ENCODE measurements at places on chromosomes 6 and 20. TPM values are rescaled to one million over a fixed set of nuclear protein-coding genes. Genes with fewer than 3 reads are reported as not detected.

F13A1 gene
- total RNA-seq = 134 TPM

PTGIS gene
- total RNA-seq = 77.7 TPM

ECT2L gene
- total RNA-seq = 4.1 TPM

MYCT1 gene
- total RNA-seq = 19.0 TPM

ULBP1 gene
- total RNA-seq = 0.25 TPM

PDE10A gene
- 15.3 TPM for total RNA-seq

GRCh38 chr20:63976980-63977738, 2.3 kb downstream of the SAMD10 start:
- no peak for DNase-seq

GRCh38 chr6:31366693-31367470, 9.9 kb upstream of the HLA-B start:
- peak; percentile 81 for DNase-seq

- DNase-seq = no peak
Observed at GRCh38 chr6:32854376-32855178, 585 bp downstream of the PSMB9 start.

DNA sequence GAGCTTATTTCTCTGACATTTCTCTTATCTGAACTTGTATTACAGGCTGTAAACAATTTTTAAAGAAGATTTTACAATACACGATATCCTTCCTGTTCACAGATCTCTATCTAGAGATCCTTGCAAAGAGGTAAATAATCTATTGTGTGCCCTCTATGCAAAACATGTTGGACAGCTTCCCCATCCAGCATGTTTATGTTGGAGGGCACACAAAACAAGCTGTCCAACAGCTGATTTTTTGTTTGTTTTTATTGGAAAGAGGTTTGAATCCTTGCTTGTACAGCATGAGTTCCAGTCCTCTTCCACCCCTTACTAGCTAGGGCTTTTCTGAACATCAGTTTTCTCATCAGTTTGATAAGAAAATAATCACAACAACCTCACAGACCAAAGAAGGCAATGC, 62.3 kb upstream of the SYNDIG1 start:
- no peak for DNase-seq

GRCh38 chr6:73665686-73666319, 12.0 kb upstream of the SLC17A5 start:
- no peak for DNase-seq

- DNase-seq = no peak
Observed at GRCh38 chr6:126067073-126067472, 80.7 kb downstream of the TRMT11 start.

DNA sequence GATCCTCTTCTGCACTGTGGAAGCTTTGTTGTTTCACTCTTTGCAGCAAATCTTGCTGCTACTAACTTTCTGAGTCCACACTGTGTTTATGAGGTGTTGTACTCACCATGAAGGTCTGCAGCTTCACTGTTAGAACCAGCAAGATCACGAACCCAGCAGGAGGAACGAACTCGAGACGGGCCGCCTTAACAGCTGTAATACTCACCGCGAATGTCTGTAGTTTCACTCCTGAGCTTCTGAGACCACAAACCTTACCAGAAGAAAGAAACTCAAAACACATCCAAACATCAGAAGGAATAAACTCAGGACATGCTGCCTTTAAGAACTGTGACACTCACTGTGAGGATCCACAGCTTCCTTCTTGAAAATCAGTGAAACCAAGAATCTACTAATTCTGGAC, 48.1 kb upstream of the MBOAT1 start:
- no peak for DNase-seq

- no peak for DNase-seq
Observed at GRCh38 chr6:13811627-13812358, 2.6 kb downstream of the MCUR1 start.

- no peak for DNase-seq
Observed at GRCh38 chr20:44646641-44647274, 4.7 kb downstream of the ADA start.

DNA sequence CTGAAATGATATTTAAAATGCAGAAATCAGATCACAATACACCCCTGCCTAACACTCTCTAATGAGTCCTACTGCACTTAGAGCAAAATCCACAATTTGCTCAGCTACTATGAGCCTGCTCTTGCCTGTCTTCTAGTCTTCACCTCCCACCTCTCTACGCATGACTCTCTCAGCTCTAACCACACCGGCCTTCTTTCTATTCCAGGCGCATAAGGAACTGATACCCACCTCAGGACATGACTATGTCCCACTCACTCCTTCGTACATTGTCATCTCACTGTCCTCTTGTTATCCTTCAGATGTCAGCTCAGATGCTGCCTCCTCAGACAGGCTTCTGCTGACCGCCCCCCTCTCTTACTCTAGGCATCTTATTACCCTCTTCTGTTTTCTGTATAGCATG, 201.0 kb upstream of the FLRT3 start:
- no peak for DNase-seq
